Activated CD8-positive, alpha-beta memory T cell treated with anti-CD3 and anti-CD28 coated beads for 1 hour (primary cell): ENCODE measurements at places on chromosomes 12 and 14.

- DNase-seq = no peak
These were observed 50.8 kb upstream of the ELK3 start for GRCh38 chr12:96143392-96143791.

DNA sequence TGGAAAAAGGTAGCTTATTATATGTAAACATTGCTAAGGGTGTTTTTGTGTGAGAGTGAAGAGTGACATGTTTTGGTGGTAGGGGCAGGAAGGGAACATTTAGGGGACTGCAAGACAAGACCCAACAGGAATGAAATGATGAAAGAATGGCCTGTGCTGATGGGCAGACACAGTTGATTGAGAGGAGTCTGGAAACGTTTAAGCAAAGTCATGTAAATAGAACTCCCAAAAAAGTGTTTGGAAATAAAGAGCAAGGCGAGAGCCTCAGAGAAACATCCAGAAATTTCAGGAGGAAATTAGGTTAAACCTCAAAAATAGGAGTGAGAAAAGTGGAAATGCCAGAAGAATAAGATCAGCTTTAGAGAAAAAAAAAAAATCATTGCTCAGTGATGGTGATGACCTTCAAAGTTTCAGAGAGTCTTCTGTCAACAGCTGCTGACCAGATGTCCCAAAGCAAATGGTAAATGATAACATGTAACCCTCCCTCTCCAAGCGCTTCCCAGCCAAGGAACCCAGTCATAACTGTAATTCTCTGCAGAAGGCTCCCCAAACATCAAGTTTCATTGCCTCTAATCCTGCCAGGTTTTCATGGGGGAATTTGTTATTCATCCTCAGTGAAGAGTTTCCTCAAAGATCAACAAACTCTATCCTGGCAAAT, 223.2 kb upstream of the FAR2 start:
- DNase-seq = no peak

GRCh38 chr12:95607642-95608041, 56.4 kb upstream of the USP44 start:
- DNase-seq = no peak

GRCh38 chr14:32601906-32602305, 272.8 kb downstream of the AKAP6 start:
- DNase-seq = no peak

DNA sequence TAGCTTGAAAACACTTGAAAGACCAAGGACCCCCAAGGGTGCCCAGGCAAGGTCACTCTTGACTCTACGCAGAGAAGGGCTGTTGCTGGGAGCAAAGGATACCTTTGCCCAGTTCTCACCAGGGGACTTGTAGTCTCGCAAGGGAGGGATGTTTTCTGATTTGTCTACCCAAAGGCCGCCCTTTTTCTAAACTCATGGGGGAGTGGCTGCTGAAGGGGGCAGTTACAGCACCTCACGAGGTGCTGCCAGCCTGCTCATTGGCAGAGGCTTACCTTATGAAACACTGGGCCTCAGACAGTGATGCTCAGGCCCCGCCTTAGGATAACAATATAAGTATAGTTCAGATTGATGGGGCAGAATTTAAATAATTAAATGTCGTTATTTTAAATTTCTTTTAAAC, 107.0 kb downstream of the ETV6 start:
- DNase-seq = no peak

DNA sequence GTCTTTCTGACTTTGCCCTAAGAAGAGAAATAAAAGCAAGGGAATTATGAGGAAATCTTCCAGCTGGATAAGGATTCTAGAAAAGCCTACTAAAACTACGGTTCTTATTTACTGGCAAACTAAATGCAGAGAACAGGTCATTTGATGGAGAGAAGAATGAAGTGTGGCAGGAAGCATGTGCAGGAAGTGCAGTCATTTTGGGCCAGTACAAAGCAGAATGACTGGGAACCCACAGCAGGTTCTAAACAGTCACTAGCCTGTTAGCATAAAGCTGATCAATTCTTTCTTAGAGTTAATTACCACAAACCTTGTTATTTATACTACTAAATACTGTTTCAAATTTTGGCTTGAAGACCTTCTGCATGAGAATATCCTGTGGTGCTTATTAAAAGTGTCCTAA, 36.7 kb downstream of the CFAP54 start:
- no peak for DNase-seq

DNA sequence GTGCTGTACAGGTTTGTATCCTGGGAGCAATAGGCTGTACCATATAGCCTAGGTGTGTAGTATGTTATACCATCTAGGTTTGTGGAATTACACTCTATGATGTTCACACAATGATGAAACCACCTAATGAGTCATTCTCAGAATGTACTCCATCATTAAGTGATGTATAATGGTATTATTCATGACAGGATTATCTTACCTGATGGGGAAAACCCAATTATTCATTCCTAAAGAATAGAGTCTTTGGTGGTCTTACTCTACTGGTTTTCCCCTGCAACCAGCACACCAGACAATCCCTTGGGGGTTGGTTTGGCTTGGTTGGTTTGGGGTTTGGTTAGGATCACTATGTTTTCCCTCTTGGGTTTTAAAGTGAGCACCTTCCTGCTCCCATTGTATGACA, 12.6 kb upstream of the OR10P1 start:
- no peak for DNase-seq

DNA sequence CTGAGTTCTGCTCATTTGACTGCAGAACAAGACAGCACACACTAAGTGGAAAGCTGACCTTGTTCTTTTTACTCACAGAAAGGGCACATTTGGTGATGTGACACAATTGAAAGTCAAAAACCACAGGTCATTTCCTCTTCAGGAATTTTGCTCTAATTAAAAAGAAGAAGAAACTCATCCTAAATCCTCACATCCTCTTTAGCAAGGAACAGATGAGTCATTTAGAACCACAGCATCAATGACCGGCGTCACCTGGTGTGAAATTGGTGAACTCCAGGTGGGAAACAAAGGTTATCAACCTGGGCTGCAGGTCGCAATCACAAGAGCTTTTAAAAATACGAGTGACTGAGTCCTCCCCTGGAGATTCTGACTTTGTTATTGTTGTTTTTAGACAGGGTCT, 2.9 kb upstream of the RNU6-8 start:
- no peak for DNase-seq

DNA sequence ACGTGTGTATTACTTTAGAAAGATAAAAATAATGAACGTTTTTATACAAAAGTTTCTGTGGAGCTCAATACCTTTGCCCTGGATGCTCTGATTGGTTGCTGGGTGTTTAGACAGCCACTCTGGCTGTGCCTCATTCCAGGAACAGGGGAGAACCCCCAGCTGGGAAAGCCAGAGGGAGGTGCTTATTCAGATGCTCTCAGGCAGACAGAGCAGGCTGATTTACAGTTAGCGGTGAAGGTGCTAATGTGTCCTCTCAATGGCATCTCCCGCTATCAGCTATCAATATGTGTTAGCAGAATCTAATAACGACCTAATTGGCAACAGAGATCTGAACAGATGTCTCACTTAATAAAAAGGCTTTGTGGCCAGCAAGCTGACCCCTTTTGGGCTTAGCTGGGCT, 402.3 kb downstream of the NUAK1 start:
- no peak for DNase-seq

GRCh38 chr14:26729851-26730250, 132.0 kb upstream of the NOVA1 start:
- DNase-seq = no peak

DNA sequence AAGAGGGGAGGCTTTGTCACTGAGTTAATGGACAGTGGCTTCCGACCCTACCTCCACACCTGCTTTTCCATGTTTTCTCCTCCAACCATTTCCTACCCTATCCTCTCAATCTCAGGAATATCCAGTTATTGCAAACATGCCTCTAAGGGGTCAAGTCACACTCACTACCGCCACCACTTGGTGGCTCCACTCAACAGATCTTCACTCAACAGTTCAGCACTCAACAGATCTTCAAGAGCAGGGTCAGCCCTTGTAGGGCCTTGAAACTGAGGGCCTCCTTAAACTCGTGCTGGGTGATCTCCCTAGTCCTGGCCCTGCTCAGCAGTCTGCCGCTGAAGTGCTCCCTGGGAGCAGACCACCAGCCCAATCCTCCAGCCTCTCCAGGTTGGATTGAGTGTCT, 14.2 kb downstream of the ZNF641 start:
- DNase-seq = no peak

- no peak for DNase-seq
These were observed 239.1 kb downstream of the SSPN start for GRCh38 chr12:26434299-26435068.

DNA sequence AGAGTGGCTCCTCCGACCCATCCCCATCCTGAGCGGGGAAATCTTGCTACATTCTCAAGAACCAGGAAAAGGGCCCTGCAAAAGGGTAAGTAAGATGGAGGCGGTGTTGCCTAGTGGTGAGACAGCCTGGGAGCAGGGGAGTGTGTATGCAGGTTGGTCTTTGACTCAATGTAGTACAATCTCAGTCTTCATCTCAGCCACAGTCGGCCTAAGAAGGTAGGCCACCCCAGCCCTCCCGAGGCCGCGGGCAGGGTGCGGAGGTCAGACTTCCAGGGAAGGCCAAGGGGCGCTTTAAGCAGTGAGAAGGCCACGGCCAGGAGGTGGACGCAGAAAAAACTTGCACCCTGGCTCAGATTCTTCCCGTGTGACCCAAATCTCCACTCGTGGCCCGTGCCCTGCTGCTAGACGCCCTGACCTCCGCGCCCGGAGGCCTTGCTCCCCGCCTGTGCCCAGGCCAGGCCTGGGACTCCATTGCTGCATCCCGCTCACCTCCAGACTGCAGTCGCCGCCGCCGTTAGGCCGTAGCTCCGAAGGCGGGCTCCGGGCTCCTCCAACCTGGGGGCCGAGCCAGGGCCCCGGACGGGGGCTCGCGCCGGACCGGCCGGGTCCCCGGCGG, 435 bp downstream of the FOXM1 start:
- no peak for DNase-seq

DNA sequence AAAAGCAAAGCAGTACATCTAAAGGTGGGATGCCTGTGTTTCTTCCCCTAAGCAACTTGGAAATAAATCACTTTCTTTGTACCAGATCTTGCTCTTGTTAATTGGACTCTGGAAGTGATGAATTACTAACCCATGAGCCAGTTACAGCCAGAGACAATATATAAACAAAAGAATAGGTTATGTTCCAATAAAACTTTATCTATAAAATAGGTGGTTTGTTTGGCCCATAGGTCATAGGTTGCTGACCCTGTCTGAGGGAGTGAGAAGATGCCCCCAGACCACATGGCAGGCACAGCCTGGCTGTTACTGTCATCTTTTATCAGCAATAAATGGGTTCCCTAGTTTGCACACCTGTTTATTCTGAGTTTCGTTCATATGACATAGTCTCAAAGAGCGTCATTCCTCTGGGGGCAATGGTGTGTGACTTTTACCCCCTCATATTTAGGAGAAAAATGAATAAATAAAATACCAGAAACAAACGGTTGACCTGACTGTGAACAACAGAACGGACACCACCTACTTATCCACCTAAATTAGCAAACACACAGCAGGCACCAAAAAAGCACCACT, 10.7 kb downstream of the LGMN start:
- no peak for DNase-seq

GRCh38 chr12:94872671-94872970, 130.9 kb downstream of the NDUFA12 start:
- DNase-seq = no peak

DNA sequence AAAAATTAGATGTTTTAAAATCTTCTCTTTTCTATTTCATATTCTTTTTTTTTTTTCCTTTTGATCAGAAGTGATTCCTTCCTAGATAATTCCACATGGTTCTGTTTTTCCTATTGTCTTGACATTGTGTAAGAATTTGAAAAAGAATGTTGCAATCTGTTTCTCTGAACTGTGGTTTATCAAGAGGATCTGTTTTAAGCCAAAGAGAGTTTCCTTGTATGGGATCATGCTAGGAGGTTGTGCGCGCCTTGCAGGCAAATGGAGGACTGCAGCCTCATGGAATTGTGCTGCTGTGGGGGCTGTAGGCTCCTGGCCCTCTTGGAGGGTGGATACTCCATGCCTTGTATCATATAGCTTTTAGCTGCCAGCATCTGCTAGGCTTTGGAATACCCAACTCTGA, 43.3 kb upstream of the MBIP start:
- DNase-seq = no peak

DNA sequence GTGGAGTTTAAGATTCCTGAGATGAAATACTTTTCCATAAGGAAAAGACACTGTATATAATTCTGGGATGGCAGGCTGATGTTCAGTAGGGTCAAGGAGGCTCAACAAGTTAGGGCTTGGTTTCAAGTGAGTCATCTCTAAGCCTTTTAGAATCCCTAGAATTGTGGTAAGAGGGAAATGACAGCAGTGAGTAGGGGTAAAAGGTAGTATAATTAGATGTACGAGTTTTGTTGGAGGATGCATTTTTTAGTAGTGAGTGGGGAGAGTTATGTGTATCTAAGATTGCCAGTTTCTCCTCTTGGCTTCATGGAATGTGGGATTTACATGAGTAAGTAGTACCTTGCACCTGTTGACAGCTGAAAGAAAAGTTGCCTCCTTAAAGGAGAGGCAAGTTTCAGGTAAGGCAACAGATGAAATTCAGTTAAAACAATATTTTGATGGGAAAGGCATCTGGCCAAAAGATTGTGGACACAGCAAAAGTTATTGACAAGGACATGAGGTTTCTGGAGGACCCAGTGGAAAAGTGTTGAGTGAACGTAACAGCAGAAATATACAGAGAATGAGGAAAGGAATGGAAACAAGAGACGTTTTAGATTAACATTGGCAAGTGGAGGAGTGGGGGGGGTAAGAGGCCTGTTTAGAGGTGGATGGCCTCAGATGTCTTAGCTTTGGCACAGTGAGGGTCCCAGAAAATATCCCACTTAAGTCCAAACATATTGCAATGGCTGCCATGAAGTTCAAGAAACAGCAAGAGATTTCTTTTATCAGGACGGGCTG, 21.8 kb downstream of the LMO3 start:
- no peak for DNase-seq

GRCh38 chr14:29608861-29609260, 318.8 kb downstream of the PRKD1 start:
- no peak for DNase-seq

- no peak for DNase-seq
These were observed 62.3 kb downstream of the NT5DC3 start for GRCh38 chr12:103778781-103779180.

- DNase-seq = no peak
These were observed 7.6 kb downstream of the ISCA2 start for GRCh38 chr14:74501135-74501614.

- DNase-seq = no peak
These were observed 143.1 kb downstream of the RBM19 start for GRCh38 chr12:113823016-113823415.

GRCh38 chr12:49109641-49110463, 795 bp downstream of the LMBR1L start:
- no peak for DNase-seq

GRCh38 chr12:5965950-5966383, 20.9 kb upstream of the ANO2 start:
- DNase-seq = no peak

DNA sequence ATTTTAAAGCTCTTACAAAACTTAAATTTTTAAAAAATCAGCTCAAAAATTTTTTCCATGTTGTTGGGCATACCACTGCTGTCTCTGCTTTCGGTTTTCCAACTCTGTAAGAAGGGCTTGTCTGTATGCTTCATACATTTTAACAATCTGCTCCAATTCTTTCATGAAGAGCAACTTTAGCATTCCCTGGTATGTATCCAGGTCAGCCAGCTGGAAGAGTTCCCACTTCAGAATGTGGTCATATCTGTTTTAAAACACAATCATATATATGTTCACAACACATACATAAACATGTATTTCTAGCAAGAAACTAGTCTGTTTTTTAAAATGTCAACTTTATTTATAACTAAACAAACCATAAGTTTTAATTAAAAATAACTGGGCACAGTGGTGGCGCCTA, 33.0 kb downstream of the SAV1 start:
- DNase-seq = no peak
